ENCODE measurements at places on chromosomes 1 and 21. TPM values are rescaled to one million over a fixed set of nuclear protein-coding genes. Genes with fewer than 3 reads are reported as not detected.

Gene UBE2G2
- total RNA-seq: 96.5 TPM

Gene ANKRD35
- total RNA-seq: 17.9 TPM

Gene KRTAP19-3
- not detected for total RNA-seq

DNA sequence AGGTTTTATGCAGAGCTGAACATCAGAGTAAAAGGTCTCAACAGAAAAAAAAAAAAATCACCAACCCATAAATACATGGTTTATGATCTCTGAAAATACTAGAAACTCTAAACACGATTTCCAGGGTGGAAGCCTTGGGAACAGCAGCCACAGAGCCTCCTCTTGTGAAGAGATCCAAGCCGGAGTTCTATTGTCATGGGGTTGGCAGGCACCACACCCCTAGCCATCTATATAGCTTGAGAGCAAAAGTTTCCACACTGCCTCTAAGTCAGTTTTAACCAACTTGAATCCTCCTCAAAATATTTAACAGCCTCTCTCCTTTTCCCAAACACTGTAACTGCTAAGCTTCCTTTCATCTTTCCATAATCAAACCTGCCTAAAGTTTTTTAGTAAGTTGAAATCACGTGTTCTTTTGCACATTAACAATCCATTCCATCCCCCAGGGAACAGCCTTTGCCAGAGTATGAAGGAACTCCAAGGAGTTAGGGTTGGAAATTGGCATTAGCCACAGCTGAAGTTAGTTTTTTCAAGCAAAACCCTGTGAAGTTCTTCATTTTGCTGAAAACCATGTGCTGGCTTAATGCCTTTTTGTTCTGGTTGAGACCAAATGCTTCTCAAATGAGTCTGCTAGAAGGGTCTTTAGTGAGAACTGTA is 13.8 kb upstream of the SEC16B start:
- no peaks in the 10 kb centered on the region for H3K27me3 ChIP-seq
- H3K4me3 ChIP-seq: peak overlapping the region; percentile 35
- DNase-seq: no peak
- peak overlapping the region; percentile 60 for H3K27ac ChIP-seq

- no peak overlapping the region for H3K27ac ChIP-seq
- H3K4me1 ChIP-seq: peaks cover 17% of the 10 kb centered on the region
- no peaks in the 10 kb centered on the region for H3K36me3 ChIP-seq
- no peak overlapping the region for H3K4me3 ChIP-seq
Measured at GRCh38 chr1:165387505-165387904, 31.0 kb upstream of the LMX1A start.

DNA sequence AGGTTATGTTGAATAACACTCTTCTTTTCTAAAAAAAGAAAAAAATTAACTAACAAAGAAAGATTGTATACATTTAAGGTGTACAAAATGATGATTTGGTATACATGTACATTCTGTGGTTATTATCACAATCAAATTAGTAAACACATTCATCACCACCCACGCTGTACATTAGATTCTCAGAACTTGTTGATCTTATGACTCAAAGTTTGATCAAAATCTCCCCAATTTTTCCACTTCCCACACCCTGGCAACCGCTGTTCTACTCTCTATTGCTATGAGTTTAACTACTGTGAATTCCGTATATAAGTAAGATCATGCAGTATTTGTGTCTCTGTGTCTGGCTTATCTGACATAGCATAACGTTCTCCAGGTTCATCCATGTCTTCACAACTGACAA is 469.5 kb upstream of the CHRM3 start:
- H3K27me3 ChIP-seq: no peaks in the 10 kb centered on the region
- no peaks in the 10 kb centered on the region for H3K4me1 ChIP-seq
- H3K27ac ChIP-seq: no peak overlapping the region
- DNase-seq: no peak
- no peak overlapping the region for H3K4me3 ChIP-seq

DNA sequence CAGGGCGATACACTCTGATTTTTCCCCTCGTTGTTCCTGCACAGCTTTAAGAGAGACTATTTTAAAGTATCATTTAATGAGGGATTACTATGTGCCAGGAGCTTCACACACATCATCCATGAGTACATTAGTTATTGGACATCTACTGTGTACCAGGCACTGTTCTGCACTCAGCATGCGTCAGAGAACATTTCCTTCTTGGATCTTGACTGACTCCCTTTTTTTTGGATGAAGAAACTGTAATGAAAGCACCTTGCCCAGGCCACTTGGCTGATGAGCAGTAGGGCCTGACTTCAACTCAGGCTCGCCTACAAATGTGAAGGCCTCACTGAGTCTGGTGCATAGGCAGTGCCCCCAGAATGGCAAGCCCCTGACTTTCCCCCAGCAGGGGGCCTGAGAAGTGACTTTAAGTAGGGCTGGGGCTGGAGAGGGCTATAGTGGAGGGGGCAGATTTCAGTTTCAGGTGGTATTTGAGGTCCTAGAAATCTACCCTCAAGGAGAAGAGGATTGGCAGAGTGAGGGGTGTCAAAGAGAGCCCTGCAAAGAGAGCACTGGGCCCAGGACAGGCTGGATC is 50.0 kb downstream of the PTPRU start:
- H3K27ac ChIP-seq: no peak overlapping the region
- H3K27me3 ChIP-seq: no peaks in the 10 kb centered on the region

DNA sequence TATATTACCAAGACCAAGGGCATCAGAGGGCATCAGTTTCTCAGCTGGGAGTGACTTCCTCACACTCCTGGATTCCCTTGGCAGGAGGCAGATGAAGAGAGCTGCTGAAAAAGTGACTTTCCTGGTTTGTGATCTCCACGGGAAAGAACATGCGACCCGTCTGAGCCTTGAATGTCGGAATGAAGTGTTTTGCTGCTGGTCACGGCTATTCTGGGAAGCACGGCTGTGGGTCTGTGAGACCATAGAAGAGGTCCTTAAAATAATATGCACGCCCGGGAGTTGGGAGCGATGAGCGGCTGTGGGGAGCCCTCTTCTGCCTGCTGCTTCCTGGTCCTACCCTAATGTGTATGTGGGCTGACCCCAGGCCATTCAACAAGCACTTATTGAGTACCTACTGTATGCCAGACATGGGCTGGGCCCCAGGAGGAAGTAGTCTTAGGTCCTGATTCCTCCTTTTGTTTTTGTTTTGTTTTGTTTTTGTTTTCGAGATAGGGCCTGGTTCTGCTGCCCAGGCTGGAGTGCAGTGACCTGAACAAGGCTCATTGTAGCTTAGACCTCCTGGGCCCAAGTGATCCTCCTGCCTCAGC is 13.2 kb upstream of the UMODL1 start:
- H3K4me3 ChIP-seq: no peak overlapping the region
- H3K4me1 ChIP-seq: peaks cover 14% of the 10 kb centered on the region
- no peaks in the 10 kb centered on the region for H3K27me3 ChIP-seq
- no peaks in the 10 kb centered on the region for H3K36me3 ChIP-seq

DNA sequence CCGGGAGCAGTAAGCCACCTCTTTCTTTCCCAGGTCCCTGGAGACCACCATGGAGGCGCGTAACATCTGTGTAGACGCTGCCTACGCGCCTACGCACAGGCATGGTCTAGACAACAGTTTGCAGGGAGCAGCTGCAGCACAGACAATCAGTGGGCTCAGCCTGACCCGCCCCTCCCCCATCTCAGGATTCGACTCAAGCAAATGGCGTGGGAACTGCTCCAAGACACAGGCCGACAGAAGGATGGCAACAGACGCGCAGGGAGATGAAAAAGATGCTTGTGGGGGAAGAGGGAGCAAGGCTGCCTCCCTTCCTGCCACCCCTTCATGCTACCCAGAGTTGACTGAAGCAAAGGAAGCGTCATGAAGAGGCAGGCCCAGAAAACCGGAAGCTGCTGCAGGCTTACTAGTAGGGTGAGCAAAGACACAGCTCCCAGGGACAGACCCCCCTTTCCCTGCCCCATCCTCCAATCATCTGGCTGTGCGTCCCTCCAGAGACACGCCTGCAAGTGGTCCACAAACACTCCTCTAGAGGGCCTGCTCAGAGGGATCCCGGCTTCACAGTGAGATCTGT is 19.5 kb downstream of the STK40 start:
- H3K4me1 ChIP-seq: peaks cover 51% of the 10 kb centered on the region
- H3K36me3 ChIP-seq: peaks cover 12% of the 10 kb centered on the region
- no peaks in the 10 kb centered on the region for H3K27me3 ChIP-seq
- H3K4me3 ChIP-seq: no peak overlapping the region
- peak overlapping the region; percentile 70 for H3K27ac ChIP-seq

DNA sequence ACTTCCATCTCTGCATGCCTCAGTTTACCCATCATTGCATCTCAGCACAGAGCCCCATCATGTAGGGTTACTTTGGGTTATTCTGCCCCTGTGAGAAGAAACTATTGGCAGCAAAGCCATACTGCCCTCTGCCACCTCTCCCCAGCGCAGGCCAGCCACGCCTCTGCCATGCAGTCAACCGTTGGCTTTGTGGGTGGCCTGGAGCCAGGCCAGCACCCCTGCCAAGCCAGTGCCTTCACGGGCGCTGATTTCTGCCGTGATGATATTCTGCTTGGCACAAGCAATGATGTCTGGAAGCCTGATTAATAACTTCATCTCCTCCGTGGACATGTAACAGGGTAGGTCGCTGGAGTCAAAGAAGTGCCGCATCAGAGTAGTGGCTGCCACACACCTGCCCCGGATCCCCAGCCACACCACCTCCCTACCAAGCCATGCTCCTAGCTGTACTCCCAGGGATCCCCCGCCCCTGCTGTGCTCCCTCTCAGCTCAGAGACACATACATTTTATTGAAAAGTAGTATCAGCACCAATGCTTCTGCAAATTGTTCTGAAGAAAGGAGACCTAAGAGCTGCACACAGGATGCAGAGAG is 15.0 kb upstream of the CEP85 start:
- H3K27ac ChIP-seq: no peak overlapping the region
- no peaks in the 10 kb centered on the region for H3K27me3 ChIP-seq
- H3K4me1 ChIP-seq: no peaks in the 10 kb centered on the region
- DNase-seq: no peak
- no peaks in the 10 kb centered on the region for H3K36me3 ChIP-seq
- no peak overlapping the region for H3K4me3 ChIP-seq

DNA sequence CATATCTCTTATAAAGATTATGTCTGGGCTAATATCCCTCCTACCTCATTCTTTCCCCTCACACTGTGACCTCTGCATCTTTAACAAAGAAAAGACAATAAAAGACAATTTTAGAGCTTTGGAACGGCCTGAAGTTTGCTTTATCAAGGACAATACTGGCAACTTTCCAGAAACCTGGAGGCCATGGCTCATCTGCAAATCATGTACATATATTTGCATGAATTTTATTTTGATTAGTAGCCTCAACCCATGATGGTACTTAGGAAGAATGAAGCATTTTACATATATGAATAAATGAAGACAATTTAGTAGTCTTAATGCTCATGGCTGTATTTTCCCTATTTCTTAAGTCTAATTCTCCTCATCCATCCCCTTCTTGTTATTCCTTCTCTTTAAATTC is 612.2 kb upstream of the CXADR start:
- no peaks in the 10 kb centered on the region for H3K36me3 ChIP-seq
- no peaks in the 10 kb centered on the region for H3K27me3 ChIP-seq
- no peaks in the 10 kb centered on the region for H3K4me1 ChIP-seq
- H3K4me3 ChIP-seq: no peak overlapping the region
- H3K27ac ChIP-seq: no peak overlapping the region

GRCh38 chr1:9028921-9029705 is 2.9 kb upstream of the SLC2A7 start:
- H3K4me1 ChIP-seq: no peaks in the 10 kb centered on the region
- no peak for DNase-seq
- no peaks in the 10 kb centered on the region for H3K27me3 ChIP-seq
- no peak overlapping the region for H3K4me3 ChIP-seq

Measured in vagina (tissue), 2 donors.